Substantia nigra (tissue), 51 donors: ENCODE measurements at places on chromosomes 12 and 14.

DNA sequence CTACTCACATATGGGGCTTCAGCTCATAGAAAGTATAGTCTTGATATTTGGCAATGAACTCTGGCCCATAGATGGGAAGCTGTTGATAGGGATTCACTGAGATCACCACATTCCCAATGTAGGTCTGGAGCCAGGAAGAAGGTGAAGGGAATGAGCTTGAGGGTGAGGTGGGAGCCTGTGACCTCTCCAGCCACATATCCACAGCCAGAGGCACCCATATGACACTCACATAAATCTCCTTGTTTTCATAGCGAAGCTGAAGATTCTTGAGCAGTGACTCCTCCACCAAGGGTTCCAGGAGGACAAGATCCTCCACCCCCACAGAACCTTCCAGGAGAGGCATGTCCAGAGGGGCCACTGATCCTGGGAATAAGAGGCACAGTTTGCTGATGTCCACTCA, 1.9 kb downstream of the MYO1A start:
- DNase-seq: no peak

DNA sequence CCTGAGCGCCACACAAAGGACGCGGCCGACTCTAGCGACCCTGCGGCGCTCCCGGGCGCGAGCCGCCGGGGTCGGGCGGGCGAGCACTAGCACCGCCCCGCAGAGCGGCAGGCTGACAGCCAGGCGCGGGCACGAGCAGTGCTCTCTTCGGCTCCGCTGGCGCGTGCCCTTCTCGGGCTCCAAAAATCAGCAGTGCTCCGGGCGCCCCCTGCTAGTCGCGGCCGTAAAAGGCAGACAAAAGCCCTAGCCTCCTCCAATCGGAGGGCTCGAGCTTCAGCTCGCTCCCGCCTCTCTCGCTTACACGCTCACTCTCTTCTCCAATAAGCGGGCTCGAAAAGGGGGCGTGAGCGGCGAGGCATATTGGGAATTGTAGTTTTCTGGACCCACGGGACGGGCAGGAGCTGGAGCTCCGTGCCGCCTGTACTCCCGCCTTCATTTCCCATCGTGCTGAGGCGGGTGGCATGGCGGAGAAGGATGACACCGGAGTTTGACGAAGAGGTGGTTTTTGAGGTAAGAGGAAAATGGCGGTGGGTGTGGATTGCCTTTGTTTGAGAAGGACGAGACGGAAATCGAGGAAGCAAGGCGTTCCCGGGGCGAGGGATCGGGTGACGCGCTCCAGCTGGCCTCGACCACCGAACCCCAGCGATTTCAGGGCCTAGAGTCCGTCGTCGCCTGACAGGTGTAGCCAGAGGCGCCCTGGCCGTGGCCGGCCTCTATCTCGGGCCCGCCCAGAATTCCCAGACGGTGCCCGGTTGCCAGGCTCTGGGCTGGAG, at the start of the genes FGD6 and VEZT:
Gene FGD6 (minus strand): TSS at position 91 of the 773 bp plus-strand sequence. CDS start 227 bp downstream, outside the sequence.
Gene VEZT (plus strand): TSS at position 431 of the 773 bp plus-strand sequence. CDS start 44 bp downstream, at position 475.
- peak; percentile 91 for DNase-seq

- DNase-seq: no peak
Measured at GRCh38 chr12:42919691-42920090, 330.1 kb upstream of the PRICKLE1 start.

DNA sequence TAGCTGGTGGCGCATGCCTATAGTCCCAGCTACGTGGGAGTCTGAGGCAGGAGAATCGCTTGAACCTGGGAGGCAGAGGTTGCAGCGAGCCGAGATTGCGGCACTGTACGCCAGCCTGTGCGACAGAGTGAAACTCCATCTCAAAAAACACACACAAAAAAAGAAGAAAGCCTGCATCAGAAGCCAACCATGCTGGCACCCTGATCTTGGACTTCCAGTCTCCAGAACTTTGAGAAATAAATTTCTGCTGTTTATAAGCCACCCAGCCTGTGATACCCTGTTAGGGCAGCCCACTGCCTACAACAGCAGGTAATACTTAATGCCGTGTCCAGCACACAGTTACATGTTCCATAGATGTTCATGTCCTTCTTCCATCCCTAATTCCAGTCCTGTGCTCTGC, 62.7 kb downstream of the NDUFA12 start:
- DNase-seq: no peak

DNA sequence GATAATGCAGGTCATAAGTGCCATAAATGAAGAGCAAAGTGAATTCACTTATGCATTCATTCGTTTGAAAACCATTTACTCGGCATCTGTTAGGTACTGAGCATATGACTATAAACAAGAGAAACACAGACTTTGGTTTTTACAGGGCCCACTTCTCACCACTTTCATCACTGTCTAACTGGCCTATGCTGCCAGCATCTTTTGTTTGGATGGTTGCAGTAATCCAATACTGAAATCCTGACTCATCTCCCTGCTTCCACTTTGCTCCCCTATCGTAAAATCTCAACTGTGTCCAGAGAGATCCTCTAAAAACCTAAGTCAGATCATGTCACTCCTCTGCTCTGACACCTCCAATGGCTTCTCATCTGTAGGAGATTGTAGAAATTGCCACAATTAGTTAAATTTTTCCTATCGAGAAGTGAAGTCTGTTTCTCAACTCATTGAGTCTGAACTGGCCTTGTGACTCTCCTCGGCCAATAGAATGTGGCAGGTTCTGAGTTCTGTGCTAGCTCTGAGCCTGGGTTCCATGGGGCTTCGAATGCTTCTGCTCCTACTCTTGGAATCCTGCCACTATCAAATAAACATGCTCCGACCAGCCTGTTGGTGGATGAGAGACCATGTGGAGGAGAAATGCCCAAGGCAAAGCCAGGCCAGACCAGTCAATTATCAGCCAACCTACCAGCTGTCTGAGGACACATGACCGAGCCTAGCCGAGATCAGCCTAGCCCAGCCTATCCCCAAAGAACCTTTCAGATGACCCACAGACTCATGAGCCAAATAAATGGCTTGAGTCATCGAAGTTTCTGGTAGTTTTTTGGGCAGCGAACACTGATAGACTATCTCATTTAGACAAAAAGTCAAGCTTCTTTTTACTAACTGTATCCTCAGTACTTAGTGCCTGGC, 2.2 kb upstream of the BATF start:
- DNase-seq: no peak

DNA sequence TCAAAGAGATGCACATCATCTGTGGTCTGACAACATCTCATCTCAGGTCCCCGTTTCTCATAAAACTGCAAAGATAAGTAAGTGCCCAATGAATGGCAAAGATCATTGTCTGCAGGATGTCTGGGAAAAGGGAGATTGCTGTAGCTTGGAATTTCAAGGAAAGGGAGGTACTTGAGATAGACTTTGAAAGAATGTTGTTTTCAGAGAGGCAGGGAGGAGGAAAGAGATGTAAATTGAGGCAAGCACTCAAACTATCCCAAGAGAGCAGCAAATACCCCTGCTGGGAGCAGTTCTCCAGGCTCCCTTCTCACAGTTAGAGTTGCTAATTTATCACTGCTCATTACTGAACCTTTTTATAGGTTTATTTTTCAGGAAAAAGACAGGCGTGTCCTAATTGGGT, 107.1 kb downstream of the MYRFL start:
- DNase-seq: no peak

- DNase-seq: no peak
Measured at GRCh38 chr12:96408993-96409392, 8.8 kb upstream of the CDK17 start.

DNA sequence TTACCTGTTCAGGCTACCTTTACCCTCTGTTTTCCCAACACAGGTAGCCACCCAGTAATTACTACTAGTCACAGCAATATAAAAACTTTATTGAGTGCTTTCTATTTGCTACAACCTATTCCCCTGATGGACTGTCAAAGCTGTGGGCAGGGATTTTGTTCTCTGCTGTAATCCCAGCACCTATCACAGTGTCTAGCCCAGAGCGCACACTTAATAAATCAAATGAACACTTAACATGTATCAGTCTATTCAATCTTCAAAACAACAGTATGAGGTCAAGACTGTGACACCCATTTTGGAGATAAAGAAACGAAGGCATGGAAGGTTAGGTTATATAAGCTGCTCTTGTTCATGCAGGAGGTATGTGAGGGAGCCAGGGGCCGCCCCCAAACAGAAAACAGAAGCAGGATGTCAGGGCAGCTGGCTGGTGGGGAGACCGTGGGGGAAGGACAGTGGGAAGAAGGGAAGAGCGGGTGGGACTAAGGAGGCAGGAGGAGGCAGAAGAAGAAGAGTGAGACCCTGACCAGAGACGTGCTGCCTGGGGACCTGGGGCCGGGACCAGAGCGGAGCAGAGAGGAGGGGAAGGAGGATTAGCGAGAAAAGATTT, 1.7 kb downstream of the TNFRSF1A start:
- DNase-seq: no peak
